C1 segment of cervical spinal cord (tissue), 14 donors: ENCODE measurements at places on chromosomes 12 and 14.

DNA sequence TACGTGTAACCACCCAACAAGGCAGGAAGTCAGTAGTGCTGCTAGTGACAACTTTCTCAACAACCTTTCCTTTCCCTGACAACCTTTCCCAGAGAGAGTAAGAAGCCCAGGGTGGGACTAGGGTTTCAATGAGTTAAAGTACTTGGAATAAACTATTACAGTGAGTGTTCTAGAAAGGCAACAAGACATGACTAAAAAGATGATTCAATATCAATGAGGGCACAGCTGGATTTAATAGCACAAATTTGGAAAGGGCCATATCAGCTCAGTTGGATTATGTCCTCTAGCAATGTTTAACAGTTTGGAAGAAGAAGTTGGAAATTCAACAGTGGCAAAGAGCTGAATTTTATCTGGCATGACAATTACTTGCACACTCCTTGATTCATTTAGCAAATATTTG lies 90.4 kb upstream of the GRIN2B start:
- DNase-seq = no peak

DNA sequence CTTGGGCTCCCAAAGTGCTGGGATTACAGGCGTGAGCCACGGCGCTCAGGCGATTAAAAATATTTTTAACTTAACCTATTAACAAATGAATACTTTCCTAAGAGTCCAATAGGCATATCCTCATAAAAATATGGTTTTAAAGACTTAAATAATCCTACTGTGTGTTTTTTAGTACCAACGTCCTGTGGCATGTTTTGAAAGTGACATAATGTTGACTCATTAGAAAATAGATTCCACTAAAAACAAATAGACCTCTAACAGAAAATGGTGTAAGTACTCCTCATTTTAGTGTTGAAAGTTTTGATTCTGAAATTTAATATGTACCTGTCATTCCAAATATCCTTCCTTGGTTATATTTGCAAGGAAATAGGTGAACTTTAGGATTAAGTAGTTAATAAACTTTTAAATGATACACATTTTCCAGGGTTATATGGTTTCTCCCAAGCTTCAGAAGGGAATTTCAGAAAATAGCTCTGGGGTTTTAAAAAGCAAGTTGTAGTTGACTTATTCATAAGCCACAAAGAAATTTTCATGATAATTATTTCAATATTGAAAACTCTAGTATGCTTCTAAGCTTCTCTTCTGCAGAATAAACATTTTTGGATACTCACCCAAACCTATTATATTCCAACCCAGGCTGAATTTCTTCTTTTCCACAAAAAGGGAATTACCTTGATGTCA lies 12.1 kb upstream of the LUM start:
- no peak for DNase-seq

DNA sequence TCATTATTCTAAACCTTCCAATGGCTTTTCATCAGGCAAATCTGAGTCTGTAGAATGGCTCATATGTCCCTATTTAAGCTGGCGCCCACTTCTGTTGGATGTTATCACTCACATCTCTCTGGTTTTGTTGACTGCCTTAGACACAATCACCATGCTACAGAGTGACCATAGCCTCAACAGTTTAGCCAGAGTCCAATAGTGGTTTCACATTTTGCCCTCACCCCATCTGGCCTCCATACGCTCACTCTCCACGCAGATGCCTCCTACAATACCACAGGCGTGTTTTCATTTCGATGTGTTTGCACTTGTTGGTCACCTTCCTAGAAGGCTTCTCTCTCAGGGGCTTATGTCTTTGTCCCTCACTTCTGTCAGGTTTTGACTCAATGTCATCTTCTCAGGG lies 3.4 kb downstream of the KLRB1 start:
- DNase-seq = no peak

- DNase-seq = no peak
Measured at GRCh38 chr14:67393689-67394088, 18.3 kb downstream of the PLEK2 start.

DNA sequence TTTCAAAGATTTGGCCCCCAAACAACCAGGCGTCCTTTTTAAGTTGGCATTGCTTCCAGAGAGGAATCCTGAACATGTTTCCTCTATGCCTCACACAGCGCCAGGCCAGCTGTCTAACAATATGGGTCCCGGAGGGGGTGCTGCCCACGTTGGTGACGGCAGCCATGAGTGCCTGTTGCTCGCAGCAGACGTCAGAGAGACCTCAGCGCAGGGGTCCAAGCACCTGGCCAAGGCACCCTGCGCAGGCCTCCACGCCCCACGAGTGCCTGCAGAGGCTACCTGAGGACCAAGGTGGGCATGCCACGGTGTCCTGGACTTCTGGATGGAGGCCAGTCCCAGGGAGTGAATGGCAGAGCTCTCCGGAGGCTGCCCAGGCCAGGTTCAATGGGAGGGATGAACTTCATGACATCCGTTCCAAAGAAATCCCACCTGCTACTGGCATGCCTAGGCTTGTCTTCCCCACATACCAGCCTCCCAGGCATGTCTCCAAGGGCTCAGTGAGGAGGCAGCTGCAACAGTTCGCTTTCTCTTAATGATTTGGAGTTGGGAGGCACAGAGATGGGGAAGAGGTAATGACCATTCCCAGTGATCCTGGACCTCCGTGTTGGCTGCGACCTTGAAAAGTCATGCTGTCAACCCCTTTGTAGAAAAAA lies 11.6 kb upstream of the FOXN3 start:
- no peak for DNase-seq

DNA sequence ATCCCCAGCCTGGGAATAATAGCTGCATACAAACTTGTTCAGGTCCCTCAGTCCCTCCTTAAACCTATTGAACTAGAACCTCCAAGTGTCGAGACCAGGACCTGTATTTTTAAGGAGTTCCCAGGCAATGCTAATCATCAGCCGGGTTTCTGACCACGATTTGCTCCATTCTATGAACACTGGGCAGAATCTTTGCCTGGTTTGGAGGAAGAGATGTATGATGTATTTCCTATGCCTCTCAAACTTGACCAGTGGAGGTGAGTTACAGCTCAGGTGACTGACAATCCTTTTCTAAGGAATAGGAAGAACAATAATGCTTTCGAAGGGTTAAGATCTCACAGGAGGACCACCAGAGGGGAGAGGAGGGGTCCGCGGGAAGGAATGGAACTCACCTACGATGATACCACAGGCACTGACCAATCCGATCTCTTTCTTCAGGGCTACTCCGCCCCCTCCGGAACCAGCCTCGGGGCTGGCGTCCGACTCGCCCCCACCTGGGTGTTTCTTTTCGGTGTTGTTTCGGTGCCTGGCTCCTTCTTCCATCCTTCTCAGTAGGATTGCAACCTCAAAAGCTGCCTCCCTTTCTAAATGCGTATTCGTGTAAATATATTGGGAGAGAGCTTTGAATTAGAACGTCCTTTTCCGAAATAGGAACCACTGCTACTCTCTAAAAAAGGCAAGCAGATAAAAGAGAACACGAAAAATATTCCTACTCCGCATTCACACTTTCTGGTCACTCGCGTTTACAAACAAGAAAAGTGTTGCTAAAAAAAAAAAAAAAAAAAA lies 895 bp downstream of the SLC7A8 start:
- peak; percentile 20 for DNase-seq

- peak; percentile 8 for DNase-seq
Measured at GRCh38 chr12:56487448-56488040, 417 bp downstream of the GLS2 start.

DNA sequence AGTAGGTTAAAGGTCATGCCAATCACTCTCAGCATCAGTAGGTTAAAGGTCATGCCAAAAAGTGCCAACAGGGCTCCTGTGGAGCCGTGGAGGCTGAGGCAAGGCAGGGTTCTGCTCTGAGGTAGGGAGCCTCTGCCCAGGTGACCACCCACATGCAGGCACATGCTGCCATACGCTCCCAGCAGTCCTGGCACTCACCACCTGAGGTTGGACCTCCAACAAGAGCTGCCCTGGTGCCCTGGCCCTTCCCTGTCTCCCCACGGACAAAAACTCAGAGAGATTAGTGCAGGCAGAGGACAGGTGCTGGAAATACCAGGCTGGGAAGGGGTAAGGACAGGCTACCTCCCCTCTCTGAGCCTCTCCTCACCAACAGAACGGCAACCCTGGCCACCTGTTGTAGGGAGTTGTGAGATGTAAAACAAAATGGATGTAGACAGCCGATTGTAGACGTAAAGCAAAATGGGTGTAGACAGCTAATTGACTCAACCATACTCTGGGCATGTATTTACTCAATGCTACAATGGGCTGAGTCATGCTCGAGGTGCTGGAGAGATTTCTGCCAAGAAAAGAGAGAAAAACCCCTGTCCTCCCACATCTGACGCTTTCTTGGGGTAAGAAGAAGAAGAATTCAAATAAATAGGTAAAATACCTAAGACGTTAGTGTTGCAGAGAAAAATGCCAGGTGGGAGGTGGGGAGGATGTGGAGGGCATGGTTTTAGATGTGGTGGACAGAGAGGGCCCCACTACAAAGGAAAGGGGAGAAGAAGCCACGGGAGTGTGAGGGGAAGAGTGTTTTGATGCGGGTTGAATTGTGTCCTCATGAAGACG lies 32.4 kb downstream of the LTBP2 start:
- no peak for DNase-seq

- DNase-seq = no peak
Measured at GRCh38 chr12:1922985-1923384, 4.5 kb upstream of the CACNA2D4 start.

DNA sequence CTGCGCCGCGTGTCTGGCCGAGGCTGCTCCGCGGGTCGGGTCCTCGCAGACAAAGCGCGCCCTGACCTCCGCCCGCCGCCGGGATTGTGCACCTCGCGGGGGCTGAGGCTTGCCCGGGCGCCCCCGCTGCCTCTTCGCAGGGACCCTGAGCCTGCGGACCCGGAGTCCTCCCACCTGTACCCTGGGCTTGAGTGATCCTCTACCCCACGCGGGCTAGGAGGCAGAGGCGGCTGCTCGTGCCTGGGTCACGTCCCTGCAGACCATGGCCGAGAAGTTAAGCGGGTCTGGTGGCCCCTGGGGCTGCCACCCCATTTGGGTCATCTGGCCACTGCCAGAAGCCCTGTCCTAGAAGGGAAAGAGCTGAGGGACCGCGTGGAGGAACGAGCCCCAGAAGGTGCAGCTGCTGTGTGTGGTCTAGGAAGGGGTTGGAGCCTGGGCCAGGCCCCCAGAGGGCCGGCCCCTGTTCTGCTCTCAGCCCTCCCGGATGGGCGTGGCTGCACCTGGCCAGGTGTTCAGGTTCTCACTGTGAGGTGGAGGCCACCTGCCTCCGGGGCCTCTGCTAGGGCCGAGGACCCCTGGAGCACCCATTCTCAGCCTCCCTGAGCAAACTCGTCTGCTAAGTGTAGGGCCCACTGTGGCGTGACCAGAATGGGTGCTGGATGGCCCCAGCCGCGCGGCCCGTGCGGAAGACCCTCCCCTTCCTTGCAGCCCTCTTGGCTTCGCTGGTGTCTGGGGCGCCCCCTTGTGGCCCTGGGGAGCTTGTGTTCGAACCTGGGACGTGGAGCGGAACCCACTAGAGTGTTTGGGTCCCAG lies 49.6 kb downstream of the LRCOL1 start:
- no peak for DNase-seq

DNA sequence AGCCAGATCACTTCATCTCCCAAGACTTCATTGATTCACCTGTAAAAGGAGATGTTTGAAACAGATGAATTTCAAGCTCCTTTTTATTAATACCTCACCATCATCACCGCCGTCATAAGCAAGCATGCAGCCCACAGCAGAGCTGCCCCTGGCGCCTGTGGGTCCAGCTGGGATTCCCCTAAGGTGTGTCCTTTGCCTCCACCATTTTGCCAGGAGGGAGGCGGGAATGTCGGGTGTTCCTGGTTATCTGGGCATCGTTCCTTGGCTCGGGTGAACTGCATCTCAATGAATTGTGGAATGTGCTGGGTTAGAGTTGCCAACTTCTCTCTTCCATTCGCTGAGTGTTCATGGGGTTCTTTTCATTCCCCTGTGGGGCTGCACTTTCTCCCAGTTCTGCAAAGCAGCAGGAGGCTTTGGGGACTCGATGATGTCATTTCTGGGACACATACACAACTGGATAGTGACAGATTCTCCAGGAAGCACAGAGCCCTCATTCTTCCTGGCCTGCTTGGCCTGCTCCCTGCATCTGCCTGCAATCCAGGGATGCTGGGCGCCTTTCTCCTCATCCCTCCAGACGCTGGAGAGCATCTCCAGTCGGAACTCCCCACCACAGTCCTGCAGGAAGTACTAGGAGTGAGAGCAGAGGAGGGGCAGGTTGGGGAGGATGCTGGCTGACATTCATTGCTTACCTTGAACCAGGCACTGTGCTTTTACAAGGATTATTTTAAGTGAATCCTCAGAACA lies 10.1 kb downstream of the CCND2 start:
- DNase-seq = no peak

- no peak for DNase-seq
Measured at GRCh38 chr14:84575681-84576080, 954.3 kb upstream of the FLRT2 start.

GRCh38 chr14:76250302-76250701 lies 98.6 kb downstream of the GPATCH2L start:
- DNase-seq = no peak
